Chondrocyte (in vitro differentiated cells): ENCODE measurements at places on chromosomes 12 and 14. TPM values are rescaled to one million over a fixed set of nuclear protein-coding genes. Genes with fewer than 3 reads are reported as not detected.

Gene DGLUCY
- 9.3 to 13.6 TPM (median 9.3 TPM) in 3 replicates for total RNA-seq

Gene ABHD12B
- not detected in 3 replicates for total RNA-seq

GRCh38 chr12:67453191-67453590, 184.0 kb downstream of the CAND1 start:
- H3K4me3 ChIP-seq = no peak overlapping the region
- peaks cover 4% of the 10 kb centered on the region for H3K36me3 ChIP-seq
- H3K4me1 ChIP-seq = peaks cover 23% of the 10 kb centered on the region
- H3K27ac ChIP-seq = no peak overlapping the region
- DNase-seq = no peak

DNA sequence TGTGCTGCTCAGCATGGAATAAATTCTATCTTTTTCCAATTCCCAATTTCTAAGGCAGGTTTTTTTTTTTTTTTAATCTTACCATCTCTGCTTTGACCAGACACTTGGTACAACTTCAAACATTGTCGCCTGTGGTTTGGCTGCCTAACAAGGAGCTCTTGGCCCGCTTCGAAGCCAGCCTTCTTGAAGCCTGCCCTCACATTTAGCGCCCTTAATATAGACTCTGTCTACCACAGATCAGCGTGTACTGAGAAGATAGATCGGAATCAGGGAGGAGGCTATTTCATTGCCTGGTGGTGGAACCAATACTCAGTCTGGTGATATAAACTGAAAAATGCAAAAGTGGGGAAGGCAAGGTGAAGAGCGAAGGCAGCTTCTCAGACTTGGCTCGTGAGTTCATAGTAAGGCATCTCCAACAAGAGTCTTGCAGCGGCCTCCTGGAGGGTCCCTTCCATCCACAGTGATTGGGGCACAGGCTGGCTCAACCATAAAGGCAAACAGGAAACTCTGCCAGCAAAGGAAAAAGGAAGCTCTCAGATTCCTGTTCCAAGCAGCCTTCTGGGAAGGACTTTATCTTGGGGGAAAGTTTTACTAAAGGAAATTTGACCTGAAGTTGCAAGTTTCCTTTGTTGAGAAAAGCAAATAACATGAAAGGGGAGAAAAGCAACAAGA, 103.2 kb upstream of the BCL2L14 start:
- H3K36me3 ChIP-seq = peaks cover 2% of the 10 kb centered on the region
- no peak overlapping the region for H3K27ac ChIP-seq
- H3K4me3 ChIP-seq = no peak overlapping the region
- no peak for DNase-seq
- no peaks in the 10 kb centered on the region for H3K27me3 ChIP-seq
